ENCODE measurements at places on chromosomes 7 and 10. TPM values are rescaled to one million over a fixed set of nuclear protein-coding genes. Genes with fewer than 3 reads are reported as not detected.

GPR26 gene
- total RNA-seq: not detected

UPK3B gene
- not detected for total RNA-seq

RGR gene
- not detected for total RNA-seq

GHRHR gene
- total RNA-seq: not detected

PCGF5 gene
- 37.6 TPM for total RNA-seq

NXPH1 gene
- not detected for total RNA-seq

ODAD2 gene
- 0.98 TPM for total RNA-seq

HECW1 gene
- total RNA-seq: not detected

FGL2 gene
- under 0.01 TPM for total RNA-seq

SEM1 gene
- total RNA-seq: 25.7 TPM

SPAM1 gene
- not detected for total RNA-seq

CALML5 gene
- total RNA-seq: not detected

ARL4A gene
- total RNA-seq: 113 TPM

FEZF1 gene
- total RNA-seq: not detected

RBP3 gene
- total RNA-seq: not detected

AGR3 gene
- total RNA-seq: not detected

EVX1 gene
- total RNA-seq: not detected

EPHB6 gene
- 2.0 TPM for total RNA-seq

CTNNA3 gene
- 0.29 TPM for total RNA-seq

LLCFC1 gene
- total RNA-seq: not detected
